ENCODE measurements at places on chromosomes 6 and 20. TPM values are rescaled to one million over a fixed set of nuclear protein-coding genes. Genes with fewer than 3 reads are reported as not detected.

RAD21L1 gene
- total RNA-seq: not detected

IP6K3 gene
- total RNA-seq: 3.0 TPM

ZKSCAN3 gene
- 8.0 TPM for total RNA-seq

ZNF334 gene
- 15.0 TPM for total RNA-seq

THBD gene
- total RNA-seq: 0.31 TPM

BIRC7 gene
- total RNA-seq: 10.7 TPM

GRCh38 chr6:119350952-119351372, 1.4 kb upstream of the MAN1A1 start:
- ATAC-seq: no peak

- no peak for ATAC-seq
These were observed 382.3 kb downstream of the ESR1 start for GRCh38 chr6:152189736-152190135.

- ATAC-seq: peak; percentile 42
These were observed 25.3 kb upstream of the ZBTB24 start for GRCh38 chr6:109508166-109508860.

GRCh38 chr6:17987697-17988421, 424 bp upstream of the KIF13A start:
- ATAC-seq: peak; percentile 74

GRCh38 chr6:3385660-3386151, 71.1 kb downstream of the SLC22A23 start:
- peak; percentile 94 for ATAC-seq

DNA sequence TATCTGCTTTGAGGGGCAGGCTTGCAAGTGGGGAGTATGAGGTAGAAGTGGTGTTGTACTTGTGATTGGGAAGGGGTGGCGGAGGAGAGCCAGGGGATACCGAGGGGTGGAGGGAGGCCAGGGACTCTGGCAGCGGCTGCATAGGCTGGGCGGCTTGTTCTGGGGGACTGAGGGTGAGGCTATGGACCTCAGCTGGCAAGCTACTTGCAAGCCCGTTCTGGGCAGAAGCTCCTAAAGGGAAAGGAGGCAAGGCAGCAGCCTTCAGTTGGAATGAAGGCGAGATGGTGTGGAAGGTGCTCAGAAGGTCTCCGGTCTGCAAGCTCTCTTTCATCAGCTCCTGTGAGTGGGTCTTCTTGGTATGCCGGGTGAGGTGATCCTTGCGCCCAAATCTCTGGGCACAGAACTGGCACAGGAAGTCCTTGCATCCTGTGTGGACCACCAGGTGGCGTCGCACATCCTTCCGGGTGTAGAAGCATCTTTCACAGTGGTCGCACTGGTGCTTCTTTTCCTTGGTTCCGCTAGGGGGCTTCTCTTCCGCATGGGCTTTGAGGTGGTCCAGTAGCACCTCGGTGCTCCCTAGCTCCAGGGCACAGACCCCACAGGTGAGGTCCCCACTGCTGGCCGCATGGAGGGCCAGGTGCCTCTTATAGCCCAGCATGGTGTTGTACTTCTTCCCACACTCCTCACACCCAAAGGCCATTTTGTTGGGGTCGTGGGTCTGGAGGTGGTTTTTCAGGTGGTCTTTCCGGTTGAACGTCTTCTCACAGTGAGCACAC, 66.0 kb downstream of the PLAGL1 start:
- peak; percentile 76 for ATAC-seq

GRCh38 chr20:57405236-57406016, 14.2 kb downstream of the RBM38 start:
- no peak for ATAC-seq

GRCh38 chr6:44542401-44543116, 155.1 kb downstream of the CDC5L start:
- ATAC-seq: no peak

DNA sequence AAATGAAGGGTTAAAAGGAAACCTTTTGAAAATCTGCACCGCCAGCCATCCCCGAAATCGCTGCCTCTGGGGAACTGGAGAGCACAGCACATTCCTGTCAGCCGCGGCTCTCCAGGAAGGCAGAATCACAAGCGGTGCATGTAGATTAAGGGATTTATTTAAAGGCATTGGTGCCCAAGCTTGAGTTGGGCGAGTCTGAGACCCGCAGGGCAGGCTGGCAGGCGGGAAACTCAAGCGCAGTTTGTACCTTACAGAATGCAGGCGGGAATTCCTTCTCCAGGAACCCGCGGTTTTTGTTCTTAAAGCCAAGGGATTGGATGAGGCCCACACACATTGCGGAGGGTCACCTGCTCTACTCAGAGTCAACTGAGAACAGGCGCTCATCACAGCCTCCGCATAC, 10.8 kb downstream of the GPR31 start:
- peak; percentile 40 for ATAC-seq

GRCh38 chr6:134925800-134926199, 24.1 kb downstream of the ALDH8A1 start:
- no peak for ATAC-seq

- no peak for ATAC-seq
These were observed 33.7 kb upstream of the SUMO4 start for GRCh38 chr6:149366267-149366921.

GRCh38 chr6:76435174-76435573, 362.7 kb upstream of the IMPG1 start:
- ATAC-seq: no peak

- ATAC-seq: peak; percentile 70
These were observed 22.2 kb downstream of the OLIG3 start for GRCh38 chr6:137471986-137472385.

GRCh38 chr6:90701146-90701781, 114.4 kb upstream of the MAP3K7 start:
- no peak for ATAC-seq

DNA sequence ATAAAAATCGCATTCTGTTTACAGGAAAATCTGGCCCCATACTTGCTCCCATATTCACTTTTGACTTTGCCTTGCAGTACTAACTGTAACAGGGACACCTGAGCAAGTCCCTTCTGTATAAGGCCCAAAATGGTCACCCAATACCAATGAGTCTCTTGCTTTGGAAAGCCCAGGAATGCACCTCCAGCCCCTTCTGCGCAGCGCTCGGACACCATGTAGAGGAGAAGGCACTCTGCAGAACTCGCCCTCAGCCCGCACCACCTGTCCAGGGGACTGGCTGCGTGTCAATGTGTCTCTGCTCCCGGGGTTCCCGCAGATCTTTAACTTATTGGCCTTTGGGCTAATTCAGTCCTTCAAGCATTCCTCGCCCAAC, 746 bp upstream of the PRND start:
- ATAC-seq: peak; percentile 5

- ATAC-seq: no peak
These were observed 8.3 kb downstream of the B4GALT5 start for GRCh38 chr20:49705358-49705757.

GRCh38 chr6:147260091-147260490, 55.9 kb downstream of the STXBP5 start:
- no peak for ATAC-seq
